ENCODE measurements at places on chromosomes 3 and 15.

GRCh38 chr3:171829841-171830517, 13.2 kb upstream of the TMEM212 start:
- no peak for DNase-seq

GRCh38 chr3:44061961-44062360, 179.7 kb upstream of the TOPAZ1 start:
- no peak for DNase-seq

DNA sequence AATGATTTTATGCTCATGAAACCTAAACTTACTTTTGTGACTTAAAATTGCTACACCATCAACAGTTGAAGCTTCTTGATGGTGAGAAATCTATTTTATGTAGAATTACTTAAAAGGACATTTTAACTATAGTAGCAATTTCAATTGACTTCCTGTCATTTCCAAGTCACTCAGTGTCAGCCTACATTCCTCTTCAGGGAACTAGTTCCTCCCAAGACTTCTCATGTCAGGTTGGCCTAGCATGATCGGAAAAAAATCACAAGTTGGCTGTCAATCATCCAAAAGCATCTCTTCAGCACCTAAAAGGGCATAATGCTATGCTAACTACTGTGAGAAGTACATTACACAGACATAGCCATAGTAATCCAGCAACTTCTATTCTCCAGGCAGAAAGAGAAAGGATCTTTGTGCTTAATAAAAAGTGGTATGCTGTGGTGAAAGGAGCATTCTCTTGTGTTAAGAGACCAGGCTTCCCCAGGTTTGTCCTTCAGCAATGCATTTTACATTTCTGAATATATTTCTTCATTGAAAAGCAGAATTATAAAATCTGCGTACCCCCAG, 893.7 kb downstream of the AGBL1 start:
- DNase-seq = no peak

DNA sequence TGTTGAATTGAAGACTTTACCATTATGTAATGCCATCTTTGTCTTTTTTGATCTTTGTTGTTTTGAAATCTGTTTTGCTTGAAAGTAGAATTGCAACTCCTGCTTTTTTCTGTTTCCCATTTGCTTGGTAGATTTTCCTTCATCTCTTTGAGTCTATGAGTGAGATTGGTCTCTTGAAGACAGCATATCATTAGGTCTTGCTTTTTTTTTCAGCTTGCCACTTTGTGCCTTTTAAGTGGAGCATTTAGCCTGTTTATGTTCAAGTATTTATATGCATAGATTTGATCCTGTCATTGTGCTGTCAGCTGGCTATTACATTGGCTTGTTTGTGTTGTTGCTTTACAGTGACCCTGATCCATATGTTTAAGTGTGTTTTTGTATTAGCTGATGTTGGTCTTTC, 131.8 kb downstream of the ZIC1 start:
- no peak for DNase-seq

GRCh38 chr3:177642042-177642803, 444.9 kb upstream of the TBL1XR1 start:
- no peak for DNase-seq

DNA sequence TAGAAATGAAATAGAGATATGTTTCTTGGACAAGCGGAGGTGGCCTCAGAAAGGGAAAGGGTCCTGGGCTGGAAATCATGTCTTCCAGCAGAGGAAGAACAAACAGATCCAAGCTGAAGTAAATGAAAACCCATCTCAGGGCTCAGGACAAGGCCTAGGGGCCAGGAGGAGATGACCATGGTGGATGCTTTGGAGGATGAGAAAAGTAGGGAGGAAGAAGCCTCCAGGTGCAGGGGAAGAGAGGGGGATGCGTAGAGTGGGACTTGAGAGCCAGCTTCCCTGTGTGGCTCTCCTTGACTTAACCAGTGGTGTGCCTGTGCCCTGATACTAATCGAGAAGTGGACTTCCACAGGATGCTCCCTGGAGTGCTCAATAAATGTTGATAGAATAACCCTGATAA, 203.2 kb downstream of the FAM43A start:
- no peak for DNase-seq

DNA sequence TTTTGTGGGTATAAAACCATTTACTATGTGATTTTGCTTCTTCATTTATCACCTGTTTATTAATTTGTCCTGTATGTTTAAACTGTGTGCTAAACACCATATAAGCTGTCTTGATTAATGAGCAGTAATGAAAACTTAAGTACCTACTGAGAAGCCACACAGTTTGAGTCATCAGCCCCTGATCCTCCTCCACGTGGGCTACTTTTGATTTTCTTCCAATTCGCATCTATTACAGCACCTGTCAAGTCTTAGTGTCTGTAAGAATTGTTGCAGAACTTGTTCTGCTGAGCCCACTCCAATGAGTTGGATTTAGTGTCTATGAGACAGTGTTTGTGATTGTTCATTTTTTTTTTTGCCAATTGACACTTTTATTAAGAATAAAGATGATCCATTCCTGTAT, 16.8 kb downstream of the EPHA6 start:
- DNase-seq = no peak

DNA sequence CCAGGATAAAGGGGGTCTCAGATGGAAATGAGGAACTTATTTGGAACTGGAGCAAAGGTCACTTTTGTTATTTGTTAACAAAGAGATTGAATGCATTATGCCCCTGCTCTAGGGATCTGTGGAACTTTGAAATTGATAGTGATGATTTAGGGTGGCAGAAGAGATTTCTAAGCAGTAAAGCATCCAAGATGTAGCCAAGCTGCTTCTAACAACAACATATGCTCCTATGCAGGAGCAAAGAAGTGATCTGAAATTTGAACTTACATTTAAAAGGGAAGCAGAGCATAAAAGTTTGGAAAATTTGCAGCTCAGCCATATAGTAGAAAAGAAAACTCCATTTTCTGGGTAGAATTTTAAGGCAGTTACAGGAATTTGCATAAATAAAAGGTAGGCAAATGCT, 30.3 kb upstream of the CCDC50 start:
- no peak for DNase-seq

GRCh38 chr15:65132878-65133547, 595 bp downstream of the PDCD7 start:
- DNase-seq = peak; percentile 8

DNA sequence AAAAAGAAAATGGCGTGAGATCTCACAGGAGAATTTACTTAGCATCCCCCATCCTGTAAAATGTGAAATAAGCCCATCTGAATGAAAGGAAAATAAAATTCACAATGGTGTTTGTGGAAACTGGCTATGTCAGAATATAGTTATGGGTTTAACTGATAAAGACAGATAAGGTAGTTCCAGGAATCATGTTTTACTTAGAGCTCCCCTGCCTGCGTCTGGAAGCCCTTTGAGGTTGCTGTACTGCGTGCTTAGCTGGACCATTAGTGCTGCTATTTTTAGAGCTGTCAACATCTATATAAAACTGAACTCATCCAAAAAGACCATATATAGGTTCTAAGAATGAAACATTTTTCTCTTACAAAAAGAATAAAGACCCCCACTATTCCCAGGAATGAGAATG, 130.8 kb downstream of the LSAMP start:
- no peak for DNase-seq

DNA sequence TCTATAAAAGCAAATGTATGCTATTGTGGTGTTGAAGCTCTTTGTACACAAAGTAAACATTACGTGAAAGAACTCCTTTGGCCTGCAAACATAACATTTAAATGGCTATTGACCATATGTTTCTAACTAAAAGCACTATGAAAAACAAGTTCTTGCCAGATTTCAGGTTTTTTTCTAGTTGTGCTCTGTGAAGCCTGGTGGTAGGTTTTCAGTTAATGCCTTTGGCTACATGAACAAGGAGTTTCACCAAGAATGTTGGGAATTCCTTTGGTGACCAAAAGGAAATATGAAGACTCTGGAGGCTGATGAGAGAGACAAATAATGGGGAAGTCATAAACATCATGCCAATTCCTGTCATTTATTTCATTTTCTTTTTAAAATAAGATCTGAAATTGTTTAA, 66.0 kb downstream of the RBMS3 start:
- no peak for DNase-seq

- no peak for DNase-seq
Observed at GRCh38 chr3:87313641-87314040, 37.3 kb upstream of the POU1F1 start.

GRCh38 chr15:46786590-46787285, 930.6 kb upstream of the SEMA6D start:
- no peak for DNase-seq

GRCh38 chr15:33354411-33354810, 43.6 kb downstream of the RYR3 start:
- no peak for DNase-seq

DNA sequence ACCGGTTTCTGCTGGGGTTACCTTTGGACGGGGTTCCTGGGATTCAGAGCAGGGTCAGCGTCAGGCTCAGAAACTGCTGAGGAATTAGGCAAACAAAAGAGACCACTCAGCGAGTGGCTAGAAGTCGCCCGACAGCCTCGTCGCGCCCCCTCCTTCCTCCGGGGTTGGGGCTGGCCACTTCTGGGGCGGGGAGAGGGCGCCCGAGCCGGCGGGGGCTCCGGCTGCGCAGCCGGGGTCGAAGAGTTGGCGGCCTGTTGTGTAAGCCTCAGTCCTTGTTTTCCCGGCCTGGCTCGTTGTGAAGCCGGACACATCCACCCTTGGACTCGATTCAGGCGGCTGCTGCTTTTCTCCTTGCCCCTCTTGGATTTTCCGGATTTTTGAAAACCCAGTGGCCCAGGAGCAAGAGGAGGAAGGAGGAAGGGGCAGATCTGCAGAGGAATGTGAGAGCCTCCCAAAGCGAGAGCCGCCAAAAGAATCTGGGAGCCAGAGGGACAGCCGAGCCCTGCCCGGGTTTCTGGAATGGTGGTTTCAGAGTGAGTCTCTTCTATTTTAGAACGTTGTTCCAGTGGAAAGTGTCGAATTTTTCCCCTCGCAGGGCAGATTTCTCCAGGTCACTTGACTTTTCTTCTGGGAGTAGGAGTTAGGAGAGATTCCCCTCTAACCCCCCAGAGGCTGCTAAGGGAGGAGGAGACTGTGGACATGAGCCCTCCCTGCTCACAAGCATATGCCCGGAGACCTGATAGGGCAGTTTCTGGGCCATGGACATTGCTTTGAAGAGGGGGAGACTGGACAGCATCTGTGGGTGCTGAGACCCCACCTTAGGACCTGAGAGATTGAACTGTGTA, 666 bp downstream of the SNX33 start:
- DNase-seq = no peak

- no peak for DNase-seq
Observed at GRCh38 chr15:52715411-52715810, 36.2 kb upstream of the ATOSA start.

DNA sequence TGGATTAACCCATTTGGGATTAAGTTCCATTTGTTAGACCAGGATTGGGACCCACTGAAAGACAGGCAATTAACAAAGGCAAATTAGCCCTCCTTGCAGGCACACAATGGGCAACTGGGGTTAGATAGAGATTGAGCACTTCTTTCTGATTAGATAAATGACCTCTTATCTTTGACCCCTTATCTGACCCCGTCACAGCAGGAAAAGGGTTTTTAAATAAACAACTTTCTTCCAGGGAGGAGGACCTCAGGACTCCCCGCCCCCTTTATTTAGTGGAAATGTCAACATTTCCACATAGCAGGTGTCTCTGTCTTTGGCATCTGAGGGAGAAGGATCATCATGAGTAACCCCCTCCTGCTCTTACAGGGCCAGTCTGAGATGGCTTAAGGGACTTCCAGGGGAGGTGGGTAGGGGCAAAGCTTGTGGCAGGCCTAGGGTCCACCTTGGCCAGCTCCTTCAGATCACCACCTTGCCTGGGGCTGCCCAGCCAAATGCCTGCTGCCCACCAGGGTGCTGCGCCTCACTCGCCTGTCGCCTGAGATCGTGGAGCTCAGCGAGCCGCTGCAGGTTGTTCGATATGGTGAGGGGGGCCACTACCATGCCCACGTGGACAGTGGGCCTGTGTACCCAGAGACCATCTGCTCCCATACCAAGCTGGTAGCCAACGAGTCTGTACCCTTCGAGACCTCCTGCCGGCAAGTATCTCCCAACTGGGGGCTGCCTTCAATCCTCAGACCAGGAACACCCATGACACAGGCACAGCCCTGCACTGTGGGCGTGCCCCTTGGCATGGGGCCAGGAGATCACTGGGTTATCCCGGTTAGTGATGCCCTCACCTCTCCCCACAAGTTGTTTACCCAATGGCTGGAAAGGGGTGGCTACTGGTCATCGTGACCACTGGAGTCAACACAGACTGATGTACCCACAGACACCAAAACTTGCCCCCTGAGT, 2.6 kb upstream of the WDR6 start:
- no peak for DNase-seq

- DNase-seq = no peak
Observed at GRCh38 chr3:71893702-71894479, 108.9 kb upstream of the PROK2 start.

GRCh38 chr15:80442728-80443403, 38.7 kb downstream of the ARNT2 start:
- DNase-seq = no peak

DNA sequence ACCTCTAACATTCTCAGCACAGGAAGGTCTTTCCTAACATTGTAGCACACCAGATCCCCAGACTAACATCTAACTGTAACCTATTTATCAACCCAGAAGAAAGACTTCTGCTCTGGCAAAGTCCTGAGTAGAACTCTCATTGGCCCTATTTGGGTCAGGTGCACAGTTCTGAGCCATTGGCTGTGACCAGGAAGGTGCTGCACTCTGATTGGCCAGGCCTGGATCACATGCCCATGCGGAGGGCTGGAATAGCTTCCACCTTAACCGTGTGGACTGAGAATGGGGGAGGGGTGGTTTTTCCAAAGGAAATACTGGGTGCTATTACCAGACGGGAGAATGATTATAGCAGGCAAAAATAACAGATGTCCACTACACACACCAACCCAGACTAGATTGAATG, 11.5 kb downstream of the FEZF2 start:
- DNase-seq = no peak

- DNase-seq = no peak
Observed at GRCh38 chr15:95929232-95929846, 401.2 kb upstream of the NR2F2 start.

DNA sequence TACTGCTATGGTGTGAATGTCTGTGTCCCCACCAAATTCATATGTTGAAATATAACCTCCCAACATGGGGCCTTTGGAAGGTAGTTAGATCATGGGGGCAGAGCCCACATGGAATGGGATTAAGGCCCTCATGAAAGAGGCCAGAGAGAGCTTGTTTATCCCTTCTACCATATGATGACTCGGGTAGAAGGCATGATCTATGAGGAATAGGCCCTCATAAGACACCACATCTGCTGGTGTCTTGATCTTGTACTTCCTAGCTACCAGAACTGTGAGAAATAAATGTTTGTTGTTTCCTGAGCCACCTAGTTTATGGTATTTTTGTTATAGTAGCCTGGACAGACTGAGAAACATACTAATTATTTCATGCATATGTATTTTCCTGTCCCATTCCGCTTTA, 51.9 kb downstream of the WWTR1 start:
- no peak for DNase-seq
